ENCODE measurements at places on chromosomes 6 and 20.
A peak's percentile ranks its signal among the peaks of the same experiment; 100 is the strongest.

- DNase-seq = no peak
Observed at GRCh38 chr20:1993986-1994385, at the start of gene PDYN. PDYN (minus strand) TSS chr20:1994058; CDS start chr20:1983084, 10,974 bp downstream.

GRCh38 chr6:150535151-150535804 is 64.4 kb upstream of the PLEKHG1 start:
- DNase-seq = no peak

GRCh38 chr6:20892365-20892764 is 358.1 kb downstream of the CDKAL1 start:
- DNase-seq = no peak

GRCh38 chr6:82555801-82556200 is 192.2 kb downstream of the TPBG start:
- no peak for DNase-seq

DNA sequence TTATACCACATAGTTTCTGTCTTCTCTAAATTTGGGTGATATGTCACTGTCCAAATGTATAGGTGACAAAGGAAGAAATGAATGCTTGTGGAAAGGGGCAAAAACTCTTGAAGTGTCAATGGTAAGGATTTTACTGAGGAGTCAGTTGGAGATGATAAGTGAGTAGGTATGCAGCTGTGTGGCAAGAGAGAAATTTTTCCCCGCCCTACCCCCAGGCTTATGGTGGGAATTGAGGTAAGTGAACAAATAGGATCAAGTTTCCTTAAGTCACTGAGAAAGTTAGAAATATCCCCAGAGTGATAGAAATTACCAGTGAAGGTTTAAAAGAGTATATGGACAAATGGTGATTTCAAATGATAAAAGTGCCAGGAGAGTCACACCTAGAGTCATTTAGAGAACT is 11.8 kb downstream of the DSE start:
- no peak for DNase-seq

- DNase-seq = no peak
Observed at GRCh38 chr6:129031051-129031599, 148.2 kb downstream of the LAMA2 start.

DNA sequence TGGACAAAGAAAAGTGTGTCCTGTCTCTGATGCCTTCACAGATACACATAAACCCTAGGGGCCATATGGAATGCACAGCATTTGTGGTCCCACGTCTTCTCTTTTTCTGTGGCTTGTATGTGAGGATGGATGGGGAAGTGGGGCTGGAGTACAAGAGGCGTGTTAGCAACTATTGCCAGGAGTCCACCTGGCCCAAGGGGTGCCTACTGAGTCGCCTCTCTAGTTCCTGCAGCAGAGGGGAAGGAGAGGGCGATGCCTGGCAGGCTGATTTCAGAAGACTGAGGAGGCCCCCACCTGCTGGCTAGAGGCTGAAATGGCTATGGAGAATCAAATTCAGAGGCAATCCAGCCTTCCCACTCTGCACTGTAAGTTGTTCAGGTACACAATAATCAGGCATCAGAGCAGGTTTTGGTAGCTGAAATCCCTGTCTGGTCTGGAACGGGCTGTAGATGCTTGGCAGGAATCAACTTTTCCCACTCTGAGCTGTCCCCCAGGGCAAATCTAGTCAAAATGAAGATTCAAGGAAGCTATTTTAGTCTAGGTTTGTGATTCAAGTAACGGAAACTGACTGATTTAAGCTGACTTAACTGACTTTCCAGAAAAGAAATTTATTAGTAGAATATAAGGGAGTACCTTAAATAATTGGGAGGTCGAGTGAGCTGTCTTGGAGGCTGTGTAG is 14.9 kb upstream of the PPARD start:
- DNase-seq = peak; percentile 55

DNA sequence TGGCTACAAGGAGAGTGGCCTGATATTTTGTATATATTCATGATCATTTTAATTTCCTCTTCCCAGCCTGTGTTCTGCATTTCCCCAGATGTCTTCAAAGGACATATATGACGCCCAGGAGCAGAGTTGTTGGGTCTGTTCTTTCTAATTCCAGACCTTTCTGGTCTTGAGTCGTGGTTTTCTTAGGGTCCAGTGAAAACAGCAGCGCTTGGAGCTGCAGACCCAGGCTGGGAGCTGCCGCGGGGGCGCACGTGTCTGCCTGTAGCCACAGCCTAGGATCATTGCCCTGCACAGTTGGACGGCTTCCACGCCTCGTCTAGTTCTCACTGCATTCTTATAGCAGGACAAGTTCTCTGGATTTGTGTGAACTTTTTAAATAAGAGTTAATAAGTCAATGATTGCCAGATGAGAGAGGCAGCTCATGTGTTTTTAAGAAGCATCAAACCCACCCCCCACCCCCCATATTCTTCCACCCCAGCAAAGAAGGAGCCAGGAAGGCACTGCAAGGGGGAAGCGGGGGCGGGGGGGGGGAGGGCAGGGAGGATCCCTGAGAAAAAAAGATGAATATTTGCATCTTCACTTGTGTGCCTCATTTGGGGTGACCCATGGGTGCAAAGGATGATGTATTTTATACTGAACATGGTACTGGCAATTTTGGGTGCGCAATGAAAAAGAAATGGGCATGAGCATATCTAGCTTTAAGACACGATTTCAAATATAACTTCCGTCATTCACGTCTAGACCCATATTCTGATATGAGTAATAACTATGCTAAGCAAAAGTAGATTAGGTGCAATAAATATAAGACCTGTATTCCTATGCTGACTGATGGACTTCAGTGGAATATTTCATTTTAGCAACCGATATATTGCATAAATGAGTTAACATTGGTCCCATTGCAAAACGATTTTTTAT is 160.0 kb downstream of the TBXT start:
- no peak for DNase-seq

DNA sequence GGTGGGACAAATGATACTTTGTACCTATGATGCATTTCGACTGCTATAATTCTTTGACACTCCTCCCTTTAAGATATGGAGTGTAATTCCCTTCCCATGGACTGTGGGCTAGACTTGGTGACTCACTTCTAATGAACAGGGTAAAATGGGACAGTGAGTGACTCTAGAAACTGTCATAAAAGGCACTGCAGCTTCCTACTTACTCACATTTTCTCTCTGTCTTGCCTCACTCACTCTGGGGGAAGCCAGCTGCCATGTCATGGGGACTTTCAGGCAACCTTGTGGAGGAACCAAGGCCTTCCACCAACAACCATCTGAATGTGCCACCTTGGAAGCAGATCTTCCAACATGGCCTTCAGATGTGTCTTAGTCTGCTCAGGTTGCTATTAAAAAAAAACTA is 12.9 kb upstream of the GFOD1 start:
- DNase-seq = no peak

- no peak for DNase-seq
Observed at GRCh38 chr20:61940491-61940890, 125.2 kb downstream of the TAF4 start.

DNA sequence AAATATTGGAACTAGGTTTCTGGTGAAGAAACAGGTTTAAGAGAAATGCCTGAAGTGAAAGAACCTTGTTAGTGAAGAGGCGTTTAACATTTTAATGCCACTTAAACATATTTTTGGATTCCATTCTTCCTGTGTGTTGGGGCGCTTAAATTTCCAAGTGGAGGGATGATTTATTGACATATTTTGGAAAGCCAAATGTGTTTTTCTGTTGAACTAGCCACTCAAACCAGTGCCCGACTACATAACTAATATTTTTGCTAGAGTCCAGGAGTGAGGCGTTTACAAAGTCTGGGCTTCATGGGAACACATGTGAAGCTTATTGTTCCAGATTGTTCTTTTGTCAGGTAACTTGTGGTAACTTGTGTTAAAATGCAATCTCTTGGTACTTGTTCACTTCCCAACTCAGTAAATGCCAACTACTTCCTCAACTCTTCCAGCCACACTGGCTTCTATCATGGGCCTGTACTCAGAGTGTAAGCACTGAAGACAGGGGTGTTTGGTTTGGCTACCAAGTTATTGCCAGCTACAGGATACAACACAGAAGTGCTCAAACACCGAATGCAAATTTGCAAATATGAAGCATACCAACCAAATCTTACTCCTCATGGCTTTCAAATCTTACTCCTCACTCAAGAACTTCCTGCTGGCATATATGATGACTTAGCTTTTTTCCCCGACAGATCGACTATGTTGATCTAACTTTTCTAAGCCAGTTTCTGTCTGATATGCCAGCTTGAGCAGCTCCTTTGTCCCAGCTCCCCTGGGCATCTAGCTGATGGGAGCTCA is 2.0 kb upstream of the ZNFX1 start:
- no peak for DNase-seq

DNA sequence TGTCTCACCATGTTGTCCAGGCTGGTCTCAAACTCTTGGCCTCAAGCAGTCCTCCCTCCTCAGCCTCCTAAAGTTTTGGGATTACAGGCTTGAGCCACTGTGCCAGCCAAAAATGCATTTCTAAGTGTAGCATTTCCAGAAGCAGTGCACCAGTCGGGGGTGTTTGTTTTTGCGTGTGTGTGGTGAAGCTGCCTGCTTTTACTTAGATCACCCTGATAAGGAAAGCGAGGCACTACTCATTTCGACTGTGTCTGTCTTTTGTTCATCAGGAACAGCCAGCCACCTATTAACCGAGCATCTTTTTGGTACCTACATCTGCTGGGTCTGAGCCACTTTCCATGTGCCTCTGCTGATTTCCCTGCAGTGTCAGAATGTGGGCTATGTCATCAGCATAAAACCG is 18.7 kb downstream of the SIRT5 start:
- DNase-seq = no peak

- DNase-seq = no peak
Observed at GRCh38 chr20:38196076-38196475, 31.0 kb upstream of the TGM2 start.

Data from stimulated activated CD4-positive, alpha-beta T cell treated with anti-CD3 and anti-CD28 coated beads, Interleukin-1b, Interleukin-23, amount 100 ng/mL, for 4 hours (primary cell).